Activated CD4-positive, alpha-beta T cell treated with anti-CD3 and anti-CD28 coated beads, Interleukin-2, Interleukin-6, amounts not matched to agents 100 ng/mL and 50 ng/mL, durations not matched to agents 16 hours and 8 hours (primary cell): ENCODE measurements at places on chromosomes 2 and 18.

DNA sequence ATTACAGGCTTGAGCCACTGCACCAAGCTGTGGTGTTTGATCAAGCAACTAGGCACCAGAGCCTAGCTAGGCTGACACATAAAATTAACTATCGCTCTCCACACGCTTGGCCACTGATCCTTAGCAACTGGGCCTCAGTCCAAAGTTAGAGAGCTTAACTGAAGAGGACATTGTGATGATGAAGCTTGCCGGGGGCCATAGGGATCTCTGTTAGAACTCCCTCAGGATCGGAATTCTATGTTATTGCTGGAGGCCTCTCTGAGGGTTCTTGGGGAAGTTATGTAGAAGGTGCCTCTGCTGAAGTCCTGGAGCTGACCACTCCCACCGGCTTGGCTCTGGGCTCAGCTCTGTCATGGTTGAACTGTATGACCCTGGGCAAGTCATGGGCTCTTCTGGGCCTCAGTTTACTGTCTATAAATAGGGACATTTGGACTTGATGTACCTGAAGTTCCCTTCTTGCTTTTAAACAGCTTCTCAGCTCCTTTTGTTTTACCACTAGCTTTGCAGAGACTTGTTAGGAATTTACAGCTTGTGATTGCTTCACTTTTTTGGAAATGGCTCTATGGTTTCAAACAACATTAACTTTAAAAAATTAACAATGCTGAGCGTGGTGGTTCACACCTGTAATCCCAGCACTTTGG is 44.1 kb downstream of the GATA6 start:
- DNase-seq: no peak

DNA sequence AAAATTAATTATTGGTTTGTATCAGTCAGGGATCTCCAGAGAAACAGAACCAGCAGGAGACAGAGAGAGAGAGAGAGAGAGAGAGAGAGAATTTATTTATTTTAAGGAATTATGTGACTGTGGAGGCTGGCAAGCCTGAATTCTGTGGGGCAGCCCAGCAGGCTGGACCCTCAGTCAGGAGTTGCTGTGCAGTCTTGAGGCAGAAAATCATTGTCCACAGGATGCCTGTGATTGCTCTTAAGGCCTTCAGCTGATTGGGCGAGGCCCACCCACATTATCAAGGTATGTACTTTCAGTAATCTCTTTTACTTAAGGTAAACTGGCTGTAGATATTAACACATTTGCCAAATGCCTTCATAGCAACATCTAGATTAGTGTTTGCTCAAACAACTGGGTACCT is 155.3 kb downstream of the SEPTIN10 start:
- DNase-seq: no peak

GRCh38 chr2:168203762-168204693 is 43.4 kb downstream of the STK39 start:
- DNase-seq: no peak

DNA sequence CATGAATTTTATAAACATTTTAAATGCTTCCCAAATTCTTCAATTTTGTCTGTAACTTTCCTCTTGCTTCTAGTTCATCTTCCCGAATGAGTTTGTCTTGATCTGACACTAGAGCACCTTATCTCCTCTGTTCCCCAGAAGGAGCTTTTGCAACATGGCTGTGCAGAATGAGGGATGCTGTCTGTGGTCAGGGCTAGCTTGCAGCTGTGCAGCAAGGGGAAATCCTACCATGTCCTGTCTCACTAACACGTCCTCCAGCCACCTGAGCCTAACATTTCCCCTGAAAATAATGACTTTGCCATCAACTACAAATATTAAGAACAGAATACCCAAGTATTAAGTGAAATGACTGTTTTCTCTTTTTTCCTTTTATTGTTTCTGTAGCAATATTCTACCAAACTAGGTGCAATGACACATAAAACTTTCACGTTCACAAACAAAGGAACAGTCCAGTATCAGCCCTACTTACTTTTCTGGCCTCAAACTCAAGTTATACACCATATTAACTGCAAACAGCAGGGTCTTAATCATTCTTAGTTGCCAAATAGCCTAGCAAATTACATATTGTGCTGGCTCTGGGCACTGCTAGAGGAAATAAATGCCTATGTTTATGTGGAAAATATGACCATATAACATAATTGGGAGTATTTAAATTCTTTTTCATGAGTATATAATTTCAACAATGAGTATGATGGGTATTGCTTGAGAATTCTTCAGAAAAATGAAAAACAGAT is 423.3 kb downstream of the CMPK2 start:
- DNase-seq: no peak

DNA sequence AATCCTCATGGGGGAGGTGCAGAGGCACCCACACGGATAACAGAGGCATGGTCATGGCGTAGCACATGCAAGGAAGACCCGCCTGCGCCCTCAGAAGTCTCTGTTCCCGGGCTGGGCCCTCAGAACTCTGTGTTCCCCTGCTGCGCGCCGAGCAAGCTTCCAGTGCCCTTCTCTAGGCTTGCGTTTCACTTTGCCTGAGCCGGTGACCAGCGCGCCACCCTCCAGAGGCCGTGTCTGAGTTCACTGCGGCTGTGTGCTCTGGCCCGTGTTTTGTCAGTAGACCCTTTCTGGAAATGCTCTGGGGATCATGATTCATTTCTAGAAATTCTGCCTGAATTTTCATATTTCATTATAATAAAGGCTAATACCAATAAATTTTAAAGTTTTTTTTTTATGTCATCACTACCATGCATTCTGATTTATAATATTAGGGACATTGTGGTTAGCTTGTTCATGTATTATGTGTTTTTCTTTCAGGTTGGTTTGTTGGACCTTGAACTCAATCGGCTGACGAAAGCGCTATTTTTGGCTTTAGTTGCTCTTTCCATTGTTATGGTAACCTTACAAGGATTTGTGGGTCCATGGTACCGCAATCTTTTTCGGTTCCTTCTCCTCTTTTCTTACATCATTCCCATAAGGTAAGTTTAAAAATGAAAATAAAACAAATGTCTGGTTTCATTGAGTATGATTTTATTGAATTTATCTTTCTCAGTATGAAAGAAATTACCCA is 142.7 kb upstream of the NFATC1 start:
- DNase-seq: no peak

DNA sequence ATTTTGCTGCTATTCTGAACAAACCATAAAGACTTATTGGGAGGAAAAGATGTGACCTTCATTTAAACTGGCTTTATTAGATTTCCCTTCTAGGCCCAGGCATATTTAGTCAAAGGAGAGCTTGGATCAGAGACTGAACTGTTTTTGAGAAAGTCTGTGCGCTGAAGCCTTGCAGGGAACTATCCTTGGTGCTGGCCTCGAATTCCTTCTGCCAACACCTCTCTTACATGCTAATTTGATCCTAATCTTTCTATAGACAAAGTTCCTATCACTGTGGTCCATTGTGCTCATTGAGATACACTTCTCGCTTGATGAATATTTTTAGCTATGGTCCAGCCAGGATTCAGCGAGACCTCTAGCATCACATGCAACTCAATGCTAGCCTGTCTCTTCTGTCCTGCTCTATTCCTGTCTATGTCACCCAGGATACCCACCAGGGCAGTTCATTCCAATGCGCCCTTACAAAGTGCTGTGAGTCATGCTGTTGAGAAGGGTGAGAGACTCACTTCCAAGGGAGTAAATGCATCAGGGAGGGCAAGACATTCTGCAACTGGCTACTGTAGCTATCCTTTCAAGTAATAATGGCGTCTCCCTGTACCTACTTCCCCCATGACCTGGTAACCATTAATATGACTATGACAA is 356.7 kb upstream of the LYPD1 start:
- DNase-seq: no peak

DNA sequence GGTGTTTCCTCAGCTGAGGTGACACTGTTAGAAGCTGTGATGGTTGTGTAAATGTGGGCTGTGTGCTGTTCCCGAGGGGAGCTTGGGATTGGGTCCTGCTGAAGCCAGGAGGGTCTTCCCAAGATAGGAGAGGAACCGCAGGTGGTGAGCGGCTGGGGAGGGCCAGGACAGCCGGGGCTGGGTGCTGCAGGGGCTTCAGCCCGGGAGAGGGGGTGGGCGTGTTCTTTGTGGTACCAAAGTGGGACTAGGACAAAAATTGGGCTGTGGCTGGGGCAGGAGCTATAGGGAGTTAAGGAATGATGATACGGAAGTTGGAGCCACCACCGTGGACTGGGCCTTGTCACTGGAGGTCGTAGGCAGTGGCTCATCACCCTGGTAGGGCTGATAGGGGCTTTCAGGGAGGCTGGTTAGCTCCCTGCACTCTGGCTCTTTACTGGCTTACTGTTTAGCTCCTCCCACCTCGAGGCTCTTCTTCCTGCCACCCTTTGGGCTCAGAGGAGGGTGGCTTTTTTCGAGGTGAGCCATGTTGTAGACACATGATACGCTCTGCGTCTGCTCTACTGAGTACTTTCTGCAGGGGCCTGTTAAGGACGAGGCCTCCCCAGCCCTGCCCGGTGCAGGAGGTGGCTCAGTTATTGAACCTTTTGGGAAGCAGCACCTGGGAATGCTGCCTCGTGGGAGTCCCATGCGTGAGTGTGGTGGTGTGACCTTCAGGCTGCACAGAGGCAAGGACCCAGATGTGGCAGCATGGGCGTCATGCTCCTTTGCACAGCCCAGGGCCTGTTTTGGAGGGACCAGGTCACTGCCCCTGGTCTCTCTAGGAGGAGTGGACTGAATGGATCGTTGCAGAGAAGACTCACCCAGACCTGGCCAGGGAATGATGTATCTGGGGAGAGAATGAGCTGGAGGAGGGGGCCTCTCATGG is 21.6 kb downstream of the ASB1 start:
- no peak for DNase-seq

- no peak for DNase-seq
Measured at GRCh38 chr2:215915441-215915840, 97.9 kb downstream of the MREG start.

DNA sequence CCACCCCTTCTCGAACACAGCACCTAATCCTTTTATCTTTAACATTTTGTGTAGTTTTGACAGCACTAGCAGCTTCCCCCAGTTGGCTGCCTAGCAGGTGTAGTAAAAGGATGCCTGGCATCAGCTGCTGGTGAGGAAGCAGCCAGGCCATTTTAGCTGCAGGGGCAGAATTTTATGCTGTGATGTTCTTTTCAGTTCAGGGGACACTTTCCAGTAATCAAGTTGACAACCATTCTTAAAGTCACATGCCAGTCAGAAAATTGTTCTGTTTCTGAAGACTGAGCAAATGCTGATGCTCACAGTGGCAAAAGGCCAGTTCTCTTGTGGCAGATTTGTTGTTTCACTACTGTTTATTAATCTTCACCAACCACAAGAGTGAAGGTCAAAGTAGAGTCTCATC is 570.8 kb downstream of the CCDC85A start:
- no peak for DNase-seq

- DNase-seq: no peak
Measured at GRCh38 chr2:8957628-8958027, 45.9 kb downstream of the MBOAT2 start.

- DNase-seq: peak; percentile 19
Measured at GRCh38 chr2:209638346-209638745, 133.3 kb upstream of the UNC80 start.
